ENCODE measurements at places on chromosomes 2 and 18.

DNA sequence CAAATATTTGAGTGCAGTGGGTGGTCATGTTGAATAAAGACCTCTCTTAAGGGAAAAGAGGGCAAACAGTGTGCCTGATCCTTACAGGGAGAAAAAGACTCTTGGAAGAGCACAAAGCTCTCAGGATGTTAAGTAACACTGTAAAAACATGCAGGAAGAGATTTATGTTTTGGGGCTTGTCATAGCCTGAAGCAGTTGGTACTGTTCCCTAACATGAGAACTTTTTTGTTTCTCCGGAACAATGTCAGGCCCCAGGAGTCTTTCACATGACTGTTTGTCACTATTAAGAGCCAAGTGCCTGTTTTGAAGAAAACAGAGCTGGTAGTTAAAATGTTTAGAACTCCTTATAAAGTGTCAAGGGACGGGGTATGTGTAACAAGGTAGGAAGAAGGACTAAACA is 83.7 kb upstream of the B3GNT2 start:
- DNase-seq, result no peak

GRCh38 chr2:86305915-86306254 is 31.5 kb downstream of the REEP1 start:
- DNase-seq, result no peak

- no peak for DNase-seq
These were observed 149.4 kb upstream of the NDUFV2 start for GRCh38 chr18:8952769-8953760.

- no peak for DNase-seq
These were observed 466.7 kb upstream of the MYT1L start for GRCh38 chr2:2797797-2798196.

GRCh38 chr2:20065885-20066602 is 14.6 kb upstream of the LAPTM4A start:
- no peak for DNase-seq

- DNase-seq, result no peak
These were observed 4.5 kb downstream of the ITM2C start for GRCh38 chr2:230868947-230869913.

DNA sequence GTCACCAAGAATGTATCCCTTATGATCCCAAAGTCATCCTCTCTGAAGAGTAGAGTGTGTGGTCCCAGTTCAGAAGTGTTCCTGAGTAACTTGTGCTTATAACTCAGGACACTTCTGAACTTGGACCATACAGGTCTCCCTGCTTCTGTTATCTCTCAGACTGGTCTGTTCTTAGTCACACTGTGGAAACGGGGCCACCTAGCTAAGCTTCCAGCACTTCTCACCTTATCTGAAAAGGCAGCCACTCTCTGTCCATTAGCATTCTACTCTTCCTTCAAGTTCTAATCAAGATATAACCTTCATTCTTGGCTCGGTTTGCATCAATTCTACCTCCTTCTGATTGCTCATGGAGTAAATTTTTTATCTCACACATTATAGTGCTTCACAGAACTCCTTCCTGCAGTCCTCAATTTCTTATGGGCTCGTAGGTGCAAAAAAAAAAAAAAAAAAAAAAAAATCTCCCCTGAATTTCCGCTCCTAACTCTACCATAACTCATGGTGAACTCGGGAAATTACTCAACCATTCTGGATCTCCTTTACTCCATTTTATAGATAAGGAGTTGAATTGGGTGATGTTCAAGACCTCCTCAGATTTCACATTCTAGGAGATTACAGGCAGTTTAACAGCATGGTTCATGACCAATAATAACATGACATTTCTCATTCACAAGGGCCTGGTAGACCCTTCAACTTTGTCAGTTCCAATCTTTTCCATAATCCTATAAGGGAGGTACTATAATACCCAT is 108.4 kb downstream of the TACR1 start:
- no peak for DNase-seq

All from central memory CD4-positive, alpha-beta T cell (primary cell).